ENCODE measurements at places on chromosomes 5 and 9.

DNA sequence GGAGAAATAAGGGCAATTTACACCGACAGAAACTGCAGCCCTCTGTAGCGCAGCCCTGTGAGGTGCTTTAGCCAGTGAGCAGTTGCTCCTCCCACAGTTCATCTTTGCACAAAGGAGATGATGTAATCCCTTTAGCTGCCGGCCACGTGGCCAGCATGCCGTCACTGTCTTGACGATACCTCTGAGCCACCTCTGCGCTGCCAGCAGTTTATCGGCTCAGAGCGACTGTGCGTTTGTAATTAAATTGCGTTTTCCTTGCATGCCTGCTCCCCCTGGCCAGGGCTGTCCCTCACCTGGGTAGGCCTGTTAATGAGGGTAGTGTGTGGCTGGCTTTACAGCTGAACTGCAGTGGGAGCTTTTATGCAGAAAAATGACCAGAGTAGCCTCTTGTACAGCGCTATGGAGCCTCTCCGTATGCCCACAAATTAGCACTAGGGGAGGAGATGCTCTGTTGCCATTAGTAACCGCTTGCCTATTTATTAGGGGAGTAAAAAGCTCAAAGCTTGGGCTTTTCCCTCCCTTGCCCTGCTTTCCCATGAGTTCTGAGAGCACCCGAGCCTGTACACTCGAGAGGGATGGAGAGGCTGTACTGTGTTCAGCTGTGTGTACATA lies 107.0 kb downstream of the TRIO start:
- H3K4me3 ChIP-seq = no peak overlapping the region
- H3K27me3 ChIP-seq = no peaks in the 10 kb centered on the region
- H3K4me1 ChIP-seq = peaks cover 58% of the 10 kb centered on the region
- peak overlapping the region; percentile 64 for H3K27ac ChIP-seq
- DNase-seq = peak; percentile 26

- peaks cover 8% of the 10 kb centered on the region for H3K27me3 ChIP-seq
- H3K27ac ChIP-seq = no peak overlapping the region
- H3K4me3 ChIP-seq = no peak overlapping the region
- H3K4me1 ChIP-seq = peaks cover 20% of the 10 kb centered on the region
- DNase-seq = no peak
These were observed 252.9 kb upstream of the SLC24A2 start for GRCh38 chr9:20041697-20042081.

DNA sequence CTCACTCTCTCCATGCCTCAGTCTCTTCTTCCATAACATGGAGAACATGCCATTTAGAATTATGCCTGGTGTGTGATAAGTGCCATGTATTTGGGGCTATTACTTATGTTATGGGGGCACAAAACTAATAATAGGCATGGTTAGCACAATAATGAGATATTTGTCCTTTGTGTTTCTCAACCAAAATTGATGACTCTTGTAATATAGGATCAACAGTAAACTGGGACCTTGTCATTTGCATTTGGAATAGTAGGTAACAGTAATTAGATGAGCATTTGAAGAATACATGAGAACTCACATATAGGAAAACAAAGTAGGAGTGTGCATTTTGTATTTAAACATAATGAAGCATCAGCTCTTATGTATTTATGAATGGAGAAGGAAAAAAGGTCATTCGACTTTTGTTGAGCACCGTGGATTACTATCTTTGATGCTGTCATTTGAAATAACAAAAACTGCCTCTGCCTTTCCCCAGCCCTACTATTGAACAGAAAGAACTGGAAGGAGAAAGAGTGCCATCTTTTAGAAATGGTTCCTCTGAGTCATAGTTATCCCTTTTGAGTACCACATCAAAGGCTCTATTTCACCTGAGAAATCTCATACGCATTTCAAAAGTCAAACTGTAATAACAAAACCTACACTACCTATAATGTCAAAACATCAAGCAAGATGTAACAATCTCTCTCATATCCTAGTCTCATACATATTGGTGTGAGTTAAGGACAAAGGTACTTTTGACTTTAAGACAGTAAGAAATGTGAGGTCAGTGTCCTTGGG lies 655.2 kb downstream of the PDE4D start:
- no peak overlapping the region for H3K27ac ChIP-seq
- no peak overlapping the region for H3K4me3 ChIP-seq
- DNase-seq = no peak
- H3K4me1 ChIP-seq = peaks cover 27% of the 10 kb centered on the region
- no peaks in the 10 kb centered on the region for H3K36me3 ChIP-seq
- H3K27me3 ChIP-seq = no peaks in the 10 kb centered on the region

- peaks cover 31% of the 10 kb centered on the region for H3K4me1 ChIP-seq
- H3K36me3 ChIP-seq = no peaks in the 10 kb centered on the region
- no peaks in the 10 kb centered on the region for H3K27me3 ChIP-seq
- no peak for DNase-seq
- peak overlapping the region; percentile 41 for H3K27ac ChIP-seq
These were observed 233.0 kb downstream of the CD180 start for GRCh38 chr5:66963559-66963971.

DNA sequence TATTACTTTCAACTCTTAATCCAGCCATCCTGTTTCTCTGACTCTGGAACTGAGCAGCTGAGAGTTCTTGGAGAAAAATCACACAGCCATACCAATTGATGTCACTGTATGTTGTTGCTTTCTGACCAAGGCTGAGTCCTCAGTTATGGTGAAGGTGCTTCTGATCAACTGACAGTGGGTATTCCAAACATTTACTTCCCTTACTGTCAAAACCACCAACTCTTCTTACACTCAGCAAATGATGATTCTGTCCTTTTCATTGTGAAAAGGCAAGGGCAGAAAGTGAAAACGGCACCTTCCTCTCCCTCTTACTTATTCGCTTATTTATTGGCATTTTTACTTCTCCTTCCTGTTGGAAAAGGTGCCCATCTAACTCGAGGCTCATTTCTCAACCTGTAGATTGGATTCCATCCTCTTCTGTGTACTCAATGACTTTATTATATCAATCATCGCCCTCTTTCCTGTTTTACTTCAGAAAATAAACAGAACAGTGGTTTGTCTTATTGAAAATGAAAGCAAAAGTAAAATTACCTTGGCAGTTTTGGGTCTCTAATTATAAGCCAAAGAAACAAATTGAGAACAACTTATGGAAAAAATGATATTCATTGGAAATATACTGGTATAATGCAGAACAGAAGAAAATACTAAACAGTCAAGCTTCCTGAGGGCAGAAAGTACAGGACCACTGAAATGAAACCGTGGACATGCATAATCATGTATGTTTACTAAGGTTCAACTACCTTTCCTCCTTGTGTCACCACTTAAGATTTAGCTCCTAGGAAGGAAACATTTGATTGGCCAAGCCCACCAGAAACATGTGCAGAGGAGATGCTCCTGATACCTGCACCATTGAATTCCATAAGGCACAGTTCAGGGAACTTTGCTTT lies 104.5 kb upstream of the CHD1 start:
- peaks cover 13% of the 10 kb centered on the region for H3K4me1 ChIP-seq
- H3K4me3 ChIP-seq = no peak overlapping the region
- DNase-seq = no peak
- no peaks in the 10 kb centered on the region for H3K27me3 ChIP-seq

DNA sequence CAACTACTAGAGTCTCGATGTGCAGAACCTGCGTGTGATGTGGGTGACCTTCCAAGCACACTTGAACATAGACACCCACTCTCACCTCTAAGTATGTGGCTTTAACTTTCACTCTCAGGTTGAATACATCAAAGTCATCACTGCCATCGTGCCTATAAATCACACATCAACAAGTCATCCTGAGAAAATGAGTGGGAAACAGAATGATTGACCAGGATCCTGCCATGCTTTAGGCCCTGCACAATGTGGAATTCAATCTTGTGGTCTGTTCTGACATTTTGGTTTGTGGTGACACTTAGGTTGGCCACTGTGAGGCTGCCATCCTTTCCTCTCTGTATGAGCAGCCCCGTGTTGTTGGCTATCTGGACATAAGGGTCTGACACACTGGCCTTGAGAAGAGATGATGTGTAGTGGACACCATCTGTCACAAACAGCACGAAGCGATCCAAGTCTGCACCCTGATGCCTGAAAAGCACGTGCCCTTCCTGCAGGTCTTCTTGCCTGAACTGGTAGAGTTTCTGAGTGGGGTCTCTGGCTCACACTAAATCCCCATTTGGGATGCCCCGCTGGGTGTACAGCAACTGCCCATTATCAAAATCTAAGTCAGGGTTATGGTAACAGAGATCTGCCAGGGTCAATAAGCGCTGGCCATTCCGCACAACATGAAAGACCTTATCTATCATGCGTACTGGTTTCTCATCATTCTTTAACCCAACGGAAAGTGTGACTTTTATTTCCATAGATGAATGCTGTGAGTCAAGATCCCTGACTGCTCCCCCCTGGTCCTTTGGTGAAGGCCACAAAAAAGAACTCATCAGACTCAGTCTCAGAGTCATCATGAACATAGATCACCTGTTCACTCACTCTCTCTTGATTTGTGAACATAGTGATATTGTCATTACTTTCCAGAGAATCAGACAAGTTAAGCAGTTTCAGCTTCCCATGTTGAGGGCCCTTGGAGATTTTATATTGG lies 116.6 kb downstream of the ESM1 start:
- DNase-seq = no peak
- peaks cover 9% of the 10 kb centered on the region for H3K27me3 ChIP-seq
- H3K4me3 ChIP-seq = no peak overlapping the region
- peaks cover 8% of the 10 kb centered on the region for H3K4me1 ChIP-seq
- H3K27ac ChIP-seq = no peak overlapping the region
- H3K36me3 ChIP-seq = no peaks in the 10 kb centered on the region

GRCh38 chr5:107980923-107981692 lies 310.4 kb upstream of the EFNA5 start:
- H3K4me1 ChIP-seq = peaks cover 20% of the 10 kb centered on the region
- no peak overlapping the region for H3K4me3 ChIP-seq
- H3K27ac ChIP-seq = peak overlapping the region; percentile 36
- no peak for DNase-seq

GRCh38 chr5:156326718-156327259 lies at the start of gene SGCD:
TSS of gene SGCD (plus strand) at chr5:156327164.
- peak within 1 kb of the TSS; percentile 67 for H3K27ac ChIP-seq
- peak within 1 kb of the TSS; percentile 35 for H3K4me3 ChIP-seq
- H3K27me3 ChIP-seq = peaks cover 5% of the 10 kb centered on the region
- H3K4me1 ChIP-seq = peaks cover 63% of the 10 kb centered on the region
- no peaks in the 10 kb centered on the region for H3K36me3 ChIP-seq
- DNase-seq = peak; percentile 4

DNA sequence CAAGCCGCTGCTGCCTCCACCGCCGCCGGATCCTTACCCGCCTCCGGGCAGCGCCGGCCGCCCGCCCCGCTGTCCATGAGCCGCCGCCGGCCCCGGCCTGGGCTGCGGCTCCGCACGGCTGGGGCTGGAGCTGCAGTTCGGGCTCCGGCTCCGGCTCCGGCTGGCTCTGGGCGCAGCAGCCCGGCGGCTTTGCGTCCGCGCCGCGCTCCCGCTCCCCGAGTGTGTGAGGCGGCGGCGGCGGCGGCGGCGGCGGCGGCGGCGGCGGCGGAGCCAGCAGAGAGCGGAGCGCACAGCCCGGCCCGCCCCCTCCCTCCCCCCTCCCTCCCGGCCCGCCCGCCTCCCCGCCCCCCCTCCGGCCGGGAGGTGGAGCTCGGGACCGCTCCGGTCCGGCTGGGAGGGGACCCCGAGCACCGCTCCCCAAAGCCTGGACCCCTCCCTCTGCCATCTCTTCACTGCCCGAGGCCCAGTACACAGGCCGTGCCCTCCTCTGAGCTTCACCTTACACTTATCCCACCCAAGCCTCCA lies at the start of gene PCDH1:
Gene PCDH1 (minus strand): TSS at position 225 of the 525 bp plus-strand sequence. CDS start 148 bp downstream, at position 77.
- peak within 1 kb of the TSS; percentile 83 for H3K4me3 ChIP-seq
- H3K36me3 ChIP-seq = no peaks in the 10 kb centered on the region
- no peak within 1 kb of the TSS for H3K27ac ChIP-seq

- peaks cover 6% of the 10 kb centered on the region for H3K27me3 ChIP-seq
- H3K27ac ChIP-seq = no peak overlapping the region
- peaks cover 9% of the 10 kb centered on the region for H3K4me1 ChIP-seq
- no peak for DNase-seq
- peaks cover 6% of the 10 kb centered on the region for H3K36me3 ChIP-seq
- H3K4me3 ChIP-seq = no peak overlapping the region
These were observed 107.8 kb upstream of the GAS1 start for GRCh38 chr9:87054999-87055686.

- H3K27ac ChIP-seq = no peak overlapping the region
- peaks cover 31% of the 10 kb centered on the region for H3K4me1 ChIP-seq
- DNase-seq = no peak
- no peaks in the 10 kb centered on the region for H3K27me3 ChIP-seq
- no peak overlapping the region for H3K4me3 ChIP-seq
These were observed 23.0 kb downstream of the CTSL start for GRCh38 chr9:87748881-87749280.

DNA sequence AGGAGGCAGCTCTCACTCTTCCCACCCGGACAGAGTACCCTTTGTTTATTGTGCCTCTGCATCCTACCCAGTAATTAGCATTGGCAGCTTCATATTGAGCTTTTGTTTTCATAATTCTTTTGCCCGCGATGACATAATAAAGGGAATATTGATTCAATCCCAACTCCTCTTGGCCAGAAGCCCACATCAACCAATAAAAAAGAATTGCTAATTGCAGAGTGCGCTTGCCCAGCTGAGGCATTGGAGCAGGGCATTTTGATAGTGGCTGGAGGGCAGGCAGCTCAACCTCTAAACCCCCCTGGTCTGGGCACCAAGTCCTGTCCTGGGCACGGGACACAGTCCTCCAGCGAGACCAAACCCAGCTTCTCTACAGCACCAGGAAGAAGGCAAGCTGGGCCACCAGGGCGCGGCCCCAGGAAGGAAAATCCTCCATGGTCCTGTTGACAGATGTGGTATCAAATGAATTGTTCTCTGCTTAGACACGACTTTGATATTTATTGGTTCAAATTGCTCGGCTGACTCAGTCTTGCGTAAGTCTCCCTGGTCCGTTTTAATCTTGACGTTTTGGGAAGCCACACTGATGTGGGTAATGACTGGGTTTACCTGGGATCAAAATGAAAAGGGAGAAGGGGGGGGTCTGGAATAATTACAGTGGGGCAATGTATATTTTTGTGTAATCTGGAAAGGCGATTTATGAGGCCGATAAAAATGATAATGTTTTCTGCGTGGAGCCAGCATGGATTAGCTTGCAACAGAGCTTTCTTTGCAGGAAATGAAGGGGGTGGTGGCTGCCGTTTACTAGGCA lies 220.7 kb upstream of the MSX2 start:
- no peak for DNase-seq
- H3K4me1 ChIP-seq = peaks cover 24% of the 10 kb centered on the region
- peaks cover 4% of the 10 kb centered on the region for H3K27me3 ChIP-seq
- peaks cover 8% of the 10 kb centered on the region for H3K36me3 ChIP-seq

GRCh38 chr5:34749431-34749873 lies 89.5 kb upstream of the TTC23L start:
- H3K27me3 ChIP-seq = no peaks in the 10 kb centered on the region
- H3K4me3 ChIP-seq = no peak overlapping the region
- DNase-seq = no peak
- peak overlapping the region; percentile 70 for H3K27ac ChIP-seq

GRCh38 chr9:72443855-72444254 lies 77.6 kb upstream of the TMC1 start:
- no peak overlapping the region for H3K4me3 ChIP-seq
- no peaks in the 10 kb centered on the region for H3K36me3 ChIP-seq
- peak overlapping the region; percentile 85 for H3K27ac ChIP-seq
- peaks cover 3% of the 10 kb centered on the region for H3K27me3 ChIP-seq

GRCh38 chr5:127950707-127951391 lies 132.7 kb upstream of the SLC12A2 start:
- no peak for DNase-seq
- H3K27me3 ChIP-seq = peaks cover 3% of the 10 kb centered on the region
- H3K27ac ChIP-seq = peak overlapping the region; percentile 78
- no peak overlapping the region for H3K4me3 ChIP-seq
- peaks cover 12% of the 10 kb centered on the region for H3K36me3 ChIP-seq

GRCh38 chr5:74275171-74275992 lies 365.1 kb downstream of the ENC1 start:
- H3K27ac ChIP-seq = no peak overlapping the region
- peaks cover 53% of the 10 kb centered on the region for H3K4me1 ChIP-seq
- no peak overlapping the region for H3K4me3 ChIP-seq
- DNase-seq = no peak
- peaks cover 3% of the 10 kb centered on the region for H3K27me3 ChIP-seq

Measured in nephron progenitor cell (in vitro differentiated cells).